ENCODE measurements at places on chromosomes 12 and 14.

DNA sequence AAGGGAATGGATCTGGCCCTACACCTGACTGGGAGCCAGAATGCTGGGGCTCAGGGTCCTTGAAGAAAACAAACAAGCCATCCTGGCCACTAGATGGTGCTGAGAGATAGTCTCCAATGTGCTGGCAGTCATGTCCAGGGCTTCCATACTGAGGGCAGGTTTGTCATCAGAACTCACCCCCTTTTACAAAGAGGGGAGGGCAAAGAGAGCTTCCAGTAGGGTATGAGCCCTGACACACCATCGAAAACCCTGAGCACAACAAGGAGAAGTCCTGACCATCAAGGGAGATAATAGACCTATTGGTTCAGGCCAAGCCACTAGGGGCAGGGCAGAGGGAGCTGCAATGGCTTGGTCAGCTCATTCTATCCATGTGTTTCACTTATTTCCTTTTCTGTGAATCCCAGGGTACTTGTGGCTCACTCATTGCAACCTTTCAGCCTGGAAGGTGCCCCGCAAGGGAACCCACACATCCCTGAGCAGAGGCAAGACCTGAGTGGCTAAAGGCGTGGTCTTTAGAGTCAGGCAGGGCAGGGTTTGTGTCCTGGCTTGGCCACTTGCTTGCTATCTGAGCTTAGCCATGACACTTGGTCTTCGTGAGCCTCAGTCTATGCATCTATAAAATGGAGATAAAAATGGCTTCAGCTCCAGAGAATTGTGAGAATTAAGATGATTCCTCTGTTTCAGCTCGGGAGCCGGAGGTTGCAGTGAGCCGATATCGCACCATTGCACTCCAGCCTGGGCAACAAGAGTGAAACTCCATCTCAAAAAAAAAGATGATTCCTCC, 6.2 kb upstream of the PLEKHH1 start:
- DNase-seq: no peak

DNA sequence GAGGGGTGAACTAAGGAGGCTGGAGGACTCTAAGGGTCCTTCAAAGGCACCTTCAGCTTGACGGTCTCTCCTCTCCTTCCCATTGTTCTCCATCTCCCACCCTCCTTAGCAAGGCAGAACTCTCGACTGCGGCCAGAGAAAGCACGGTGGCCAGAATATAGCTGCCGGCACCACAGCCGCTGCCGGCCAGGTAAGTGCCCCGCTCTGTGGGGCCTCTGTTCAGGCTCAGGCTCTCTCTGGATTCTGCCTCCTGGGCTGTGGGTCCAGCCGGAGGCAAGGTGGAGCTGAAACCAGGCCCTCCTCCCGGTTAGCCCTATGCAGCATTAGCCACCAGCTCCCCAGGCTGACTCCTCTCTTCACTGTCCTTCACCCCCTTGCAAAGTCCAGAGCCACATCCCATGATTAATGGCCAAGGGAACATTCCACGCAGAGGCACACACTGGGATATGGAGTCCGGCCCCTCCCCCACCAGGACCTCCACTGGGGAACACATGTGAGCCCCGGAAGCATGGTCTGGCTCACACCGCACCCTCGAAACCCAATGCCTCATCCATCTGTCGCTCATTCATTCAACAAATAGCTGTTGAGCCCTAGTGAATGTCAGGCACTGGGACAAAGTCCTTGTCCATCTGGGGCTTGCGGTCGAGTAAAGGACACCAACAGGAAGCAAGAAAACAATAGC, 25.2 kb downstream of the LTBP2 start:
- no peak for DNase-seq

GRCh38 chr12:131038961-131039950, 85.5 kb downstream of the ADGRD1 start:
- DNase-seq: no peak

- DNase-seq: no peak
These were observed 479.7 kb upstream of the MGAT4C start for GRCh38 chr12:86735851-86736250.

DNA sequence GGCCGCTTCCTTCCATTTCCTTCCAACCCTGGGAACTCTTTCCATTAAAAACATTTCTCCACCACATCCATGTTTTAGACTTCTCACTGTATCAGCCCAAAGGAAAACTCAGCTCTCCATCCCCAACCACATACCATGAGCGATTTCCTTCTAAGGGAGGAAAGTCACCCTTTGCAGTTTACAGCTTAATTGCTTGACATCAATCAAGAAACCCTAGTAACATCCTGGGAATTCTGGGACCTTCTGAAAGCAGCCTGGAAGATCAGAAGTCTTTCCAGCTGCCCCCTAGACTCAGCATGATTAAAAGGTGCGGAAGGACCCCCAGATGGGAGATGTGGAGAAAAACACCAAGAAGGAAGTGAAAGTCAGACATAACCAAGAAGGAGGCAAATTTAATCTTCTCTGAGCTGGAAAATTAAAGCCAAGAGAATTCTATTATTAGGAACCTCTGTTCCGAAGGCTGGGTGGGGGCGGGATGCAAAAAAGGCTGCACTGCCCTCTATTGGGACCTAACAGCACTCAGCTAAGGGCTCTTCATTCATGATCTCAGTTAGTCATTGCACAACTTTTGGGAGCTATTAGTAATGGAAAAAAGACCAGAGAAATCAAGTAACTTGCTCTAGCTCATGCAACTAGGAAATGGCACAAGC, 73.3 kb upstream of the PLXNC1 start:
- peak; percentile 81 for DNase-seq

- DNase-seq: no peak
These were observed 51.6 kb downstream of the EIF2S3B start for GRCh38 chr12:10557329-10557728.

GRCh38 chr12:58413794-58414193, 472.4 kb downstream of the ATP23 start:
- no peak for DNase-seq

GRCh38 chr14:101400830-101401229, 160.5 kb upstream of the DIO3 start:
- no peak for DNase-seq

DNA sequence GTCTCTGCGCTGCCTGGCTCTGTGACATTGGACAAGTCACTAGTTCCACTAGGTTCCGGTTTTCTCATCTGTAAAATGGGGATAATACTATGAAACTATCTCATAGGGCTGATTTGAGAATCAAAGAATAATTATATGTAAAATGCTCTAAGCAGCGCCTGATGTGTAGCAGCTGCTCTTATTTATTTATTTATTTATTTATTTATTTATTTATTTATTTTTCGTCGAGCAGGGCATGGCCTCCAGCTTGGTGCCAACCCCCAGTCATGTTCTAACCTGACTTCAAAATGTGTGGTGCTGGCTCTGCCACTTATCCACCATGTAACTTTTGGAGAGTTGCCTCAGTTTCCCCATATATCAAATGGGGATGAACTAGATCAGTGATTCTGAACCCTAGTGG, 93.5 kb upstream of the GSC start:
- no peak for DNase-seq

- no peak for DNase-seq
These were observed 710.7 kb upstream of the TBX3 start for GRCh38 chr12:115394496-115395220.

- DNase-seq: peak; percentile 72
These were observed 765 bp downstream of the SCYL2 start for GRCh38 chr12:100267603-100268281.

- DNase-seq: no peak
These were observed 12.1 kb downstream of the CRADD start for GRCh38 chr12:93689076-93689834.

DNA sequence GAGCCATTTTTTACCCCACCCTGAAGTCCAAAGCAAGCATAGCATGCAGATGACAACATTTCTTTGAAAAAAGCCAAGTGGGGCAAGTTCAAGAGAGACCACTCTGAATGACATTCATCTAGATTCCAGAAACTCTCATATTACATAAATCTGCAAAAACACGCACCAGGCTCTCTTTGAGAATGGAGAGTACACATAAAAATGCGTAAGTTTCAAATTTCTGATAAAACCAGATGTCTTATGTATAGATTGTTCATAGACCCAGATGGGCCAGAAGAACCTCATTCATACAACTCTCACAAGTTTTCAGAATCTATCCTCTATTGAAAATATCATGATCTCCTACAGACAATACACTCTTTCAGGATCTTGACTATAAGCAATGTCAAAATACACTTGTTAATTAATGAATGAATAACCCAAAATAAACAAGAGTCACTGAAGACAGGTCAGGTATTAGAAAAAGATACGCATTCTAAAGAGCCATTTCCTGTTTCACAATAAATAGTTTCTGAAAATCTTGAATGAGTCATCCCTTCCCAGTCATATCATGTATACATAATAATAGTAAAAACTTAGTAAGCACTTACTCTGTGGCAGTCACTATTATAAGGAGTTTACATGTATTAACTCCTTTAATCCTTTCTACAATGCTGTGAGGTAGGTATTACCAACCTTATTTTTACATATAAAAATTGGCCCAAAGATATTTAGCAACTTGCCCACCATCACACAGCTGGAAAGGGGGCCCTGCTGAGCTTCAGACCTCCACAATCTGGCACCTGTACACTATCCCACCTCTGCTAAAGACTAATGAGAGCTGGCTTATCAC, 72.0 kb downstream of the PPP2R5E start:
- no peak for DNase-seq

DNA sequence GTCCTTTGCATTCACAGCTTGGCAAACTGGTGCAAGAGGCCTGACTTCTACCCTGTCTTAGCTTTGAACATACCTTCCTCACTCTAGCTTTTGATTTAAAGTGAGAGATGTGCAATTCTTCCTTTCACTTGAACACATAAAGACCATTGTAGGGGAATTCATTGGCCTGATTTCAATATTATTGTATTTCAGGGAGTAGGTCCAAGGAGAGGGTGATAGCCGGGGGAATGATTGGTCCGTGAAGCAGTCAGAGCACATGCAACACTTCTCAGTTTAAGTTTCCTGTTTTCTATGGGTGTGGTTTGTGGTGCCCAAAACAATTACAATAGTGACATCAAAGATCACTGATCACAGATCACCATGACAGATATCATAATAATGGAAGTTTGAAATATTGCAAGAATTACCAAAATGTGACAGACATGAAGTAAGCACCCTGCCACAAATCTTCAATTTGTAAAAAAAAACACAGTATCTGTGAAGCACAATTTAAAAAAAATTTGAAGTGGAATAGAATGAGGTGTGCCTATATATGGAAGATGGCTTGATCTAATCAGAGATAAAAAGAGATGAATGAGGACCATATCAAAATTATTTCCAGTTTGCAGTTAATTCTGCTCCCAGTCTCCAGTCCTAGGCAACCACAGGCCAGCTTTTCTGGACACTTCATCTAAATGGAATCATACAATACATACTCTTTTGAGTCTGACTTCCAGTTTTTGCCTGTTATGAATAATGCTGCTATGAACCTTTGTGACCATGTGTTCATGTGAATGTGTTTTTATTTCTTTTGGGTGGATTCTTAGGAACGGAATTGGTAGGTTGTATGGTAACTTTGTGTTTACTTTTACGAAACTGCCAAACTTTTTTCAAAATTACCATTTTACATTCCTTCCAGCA, 23.2 kb downstream of the BORCS5 start:
- no peak for DNase-seq

GRCh38 chr12:130965214-130965613, 11.5 kb downstream of the ADGRD1 start:
- no peak for DNase-seq

GRCh38 chr12:52126050-52126604, 46.6 kb downstream of the SMIM41 start:
- no peak for DNase-seq

DNA sequence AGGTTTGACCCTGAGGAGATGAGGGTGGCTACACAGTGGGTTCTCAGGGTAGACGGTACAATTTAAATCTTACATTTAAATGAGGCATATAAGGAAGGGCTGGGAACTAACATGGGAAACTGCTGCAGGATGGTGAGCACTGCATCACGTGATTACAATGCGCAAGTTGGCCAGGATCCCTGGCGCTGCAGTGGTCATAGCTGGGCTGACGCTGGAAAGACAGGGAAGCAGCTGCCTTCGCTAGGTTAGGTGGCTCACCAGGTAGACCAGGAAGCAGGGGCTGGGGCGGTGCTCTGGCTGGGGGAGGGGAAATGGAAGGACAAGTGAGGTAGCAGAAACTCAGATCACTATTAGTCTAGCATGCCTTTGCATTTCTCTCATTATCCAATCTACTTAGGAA, 149.9 kb downstream of the FOXN3 start:
- DNase-seq: no peak

- no peak for DNase-seq
These were observed 821 bp downstream of the TMEM106C start for GRCh38 chr12:47964106-47964728.
